GM12891 (cell line): ENCODE measurements at places on chromosomes 1 and 21.

- DNase-seq = no peak
Observed at GRCh38 chr1:183942933-183943693, 94.4 kb downstream of the COLGALT2 start.

GRCh38 chr1:16048573-16049189 is 5.1 kb downstream of the CLCNKB start:
- no peak for DNase-seq

DNA sequence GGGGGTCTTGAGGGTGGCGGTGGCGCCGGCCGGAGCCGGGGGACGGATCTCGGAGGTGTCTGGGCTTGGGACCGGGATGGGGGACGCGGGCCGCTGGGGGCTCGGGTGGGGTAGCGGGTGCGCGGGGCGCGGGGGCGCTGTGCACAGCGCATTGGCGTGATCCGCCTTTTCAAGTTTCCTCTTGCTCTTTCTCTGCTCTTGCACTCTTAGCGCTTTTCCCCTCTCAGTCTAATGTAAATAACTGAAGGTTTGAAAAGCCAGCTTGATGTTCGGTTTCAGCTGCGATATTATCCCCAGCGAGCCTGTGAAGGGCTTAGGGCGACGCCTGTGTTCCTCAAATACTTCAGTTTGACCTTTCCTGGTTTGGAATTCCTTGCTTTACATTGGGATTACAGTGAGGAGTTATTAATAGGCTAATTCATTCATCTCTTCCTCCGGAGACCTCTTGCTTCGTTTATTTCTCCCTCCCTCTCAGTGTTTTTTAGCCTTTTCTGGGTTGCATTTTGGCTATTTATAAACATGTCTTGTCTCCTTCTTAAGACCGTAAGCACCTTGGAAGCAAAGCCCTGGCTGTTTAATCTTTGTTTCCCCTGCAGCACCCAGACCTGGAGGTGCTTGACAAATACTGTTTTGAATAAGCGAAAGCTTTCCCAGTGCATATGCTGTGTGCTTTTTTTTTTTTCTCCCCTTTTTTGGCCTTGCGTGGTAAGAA is 693 bp downstream of the RAB4A start:
- no peak for DNase-seq

DNA sequence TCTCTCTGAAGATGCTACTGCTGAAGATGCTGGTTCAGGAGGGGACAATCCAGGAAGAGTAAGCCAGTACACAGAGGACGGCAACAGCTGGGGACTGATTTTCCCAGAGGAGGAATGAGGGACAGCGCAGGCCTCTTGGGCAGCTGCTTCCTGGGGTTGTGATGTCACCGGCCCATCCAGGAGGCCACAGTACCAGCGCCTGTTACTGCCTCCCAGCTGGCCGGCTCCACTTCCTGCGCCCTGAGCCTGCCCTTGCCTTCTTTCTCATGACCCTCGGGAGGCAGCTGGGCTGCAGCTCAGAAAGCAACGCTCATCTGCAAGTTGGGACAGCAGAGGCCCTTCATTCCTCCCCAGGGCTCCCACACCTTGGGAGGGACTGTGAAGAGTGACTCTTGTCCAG is 21.9 kb upstream of the ID3 start:
- no peak for DNase-seq
